ENCODE measurements at places on chromosomes 1 and 21. TPM values are rescaled to one million over a fixed set of nuclear protein-coding genes. Genes with fewer than 3 reads are reported as not detected.

The ESRRG gene
- total RNA-seq: 58.5 TPM

The WDR64 gene
- total RNA-seq: not detected

The ABL2 gene
- 9.0 TPM for total RNA-seq

The TRPM2 gene
- total RNA-seq: 1.8 TPM

The RCSD1 gene
- total RNA-seq: 42.7 TPM

The CASZ1 gene
- 56.3 TPM for total RNA-seq

The BEND5 gene
- total RNA-seq: 4.2 TPM

The BCL2L15 gene
- not detected for total RNA-seq

The LCE1E gene
- not detected for total RNA-seq

The RAB7B gene
- 1.4 TPM for total RNA-seq

The SAMD13 gene
- 2.0 TPM for total RNA-seq

The DNAH14 gene
- 3.0 TPM for total RNA-seq

DNA sequence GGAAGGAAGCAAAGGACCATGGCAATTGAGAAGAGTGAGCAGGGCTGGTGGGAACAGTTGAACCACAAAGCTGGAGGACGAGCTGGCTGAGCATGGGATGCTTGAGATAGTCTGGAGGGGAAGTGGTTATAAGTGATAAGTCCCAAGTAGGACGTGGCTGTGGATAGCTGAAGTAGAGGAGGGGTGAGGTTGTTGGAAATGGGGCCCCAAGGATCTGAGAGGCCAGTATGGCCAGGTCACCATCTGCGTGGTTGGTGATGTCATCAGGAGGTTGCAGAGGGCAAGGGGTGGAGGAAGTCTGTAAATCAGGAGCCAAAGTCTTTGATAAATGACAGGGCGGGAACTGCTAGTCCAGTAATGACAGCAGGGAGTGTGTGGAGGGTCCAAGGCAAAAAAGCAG, 11.0 kb upstream of the REN start:
- no peak overlapping the region for H3K4me3 ChIP-seq
- H3K36me3 ChIP-seq: no peaks in the 10 kb centered on the region
- peaks cover 59% of the 10 kb centered on the region for H3K27me3 ChIP-seq
- no peak overlapping the region for H3K27ac ChIP-seq
- no peak for DNase-seq

GRCh38 chr21:35868005-35868868, 192.1 kb downstream of the SETD4 start:
- no peak for DNase-seq
- H3K4me3 ChIP-seq: no peak overlapping the region
- H3K27ac ChIP-seq: no peak overlapping the region
- no peaks in the 10 kb centered on the region for H3K4me1 ChIP-seq
- H3K27me3 ChIP-seq: peaks cover 32% of the 10 kb centered on the region

DNA sequence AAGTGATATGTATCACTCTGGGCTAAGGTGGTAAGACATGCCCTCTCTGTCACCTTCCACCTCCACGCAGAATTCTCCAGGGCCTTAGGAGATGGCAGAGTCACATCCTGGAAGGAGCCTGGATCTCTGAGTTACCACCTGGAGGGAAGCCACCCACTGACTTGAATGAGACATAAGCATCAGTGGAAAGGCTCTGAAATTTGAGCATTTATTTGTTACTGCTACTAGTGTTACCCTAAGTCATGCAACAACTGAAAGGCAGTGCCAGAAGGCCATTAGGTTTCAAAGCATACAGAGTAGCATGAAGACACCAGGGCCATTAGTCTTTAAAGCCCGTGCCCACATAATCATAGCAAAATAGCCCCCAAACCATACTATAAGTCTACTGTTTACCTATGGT, 230.3 kb upstream of the IRF2BP2 start:
- H3K4me1 ChIP-seq: peaks cover 40% of the 10 kb centered on the region
- no peak for DNase-seq

DNA sequence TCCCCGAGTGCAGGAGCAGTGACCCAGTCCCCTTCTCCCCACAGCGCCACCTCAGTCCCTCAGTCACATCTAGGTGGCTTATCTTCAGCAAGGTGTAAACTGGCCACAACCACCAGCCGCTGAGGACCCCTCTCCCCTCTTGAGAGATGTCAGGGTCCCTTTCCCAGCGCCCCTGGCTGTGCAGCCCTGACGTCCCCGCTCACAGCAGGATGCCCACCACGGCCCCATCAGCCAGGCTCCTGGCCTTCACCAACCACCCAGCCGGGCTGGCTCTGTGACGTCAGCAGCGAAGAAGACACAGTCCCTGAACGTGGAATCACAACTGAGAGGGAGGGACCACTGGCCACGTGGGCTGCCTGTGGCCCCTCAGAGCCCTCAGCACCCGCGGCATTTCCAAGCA, 249.4 kb downstream of the NPHP4 start:
- no peaks in the 10 kb centered on the region for H3K4me1 ChIP-seq
- H3K27ac ChIP-seq: no peak overlapping the region
- no peak overlapping the region for H3K4me3 ChIP-seq
- H3K27me3 ChIP-seq: peaks cover 87% of the 10 kb centered on the region
- DNase-seq: no peak

- no peaks in the 10 kb centered on the region for H3K4me1 ChIP-seq
- no peak overlapping the region for H3K27ac ChIP-seq
- H3K4me3 ChIP-seq: no peak overlapping the region
- DNase-seq: no peak
- no peaks in the 10 kb centered on the region for H3K27me3 ChIP-seq
- peaks cover 34% of the 10 kb centered on the region for H3K36me3 ChIP-seq
These were observed 43.3 kb downstream of the GPR137B start for GRCh38 chr1:236185687-236186086.

DNA sequence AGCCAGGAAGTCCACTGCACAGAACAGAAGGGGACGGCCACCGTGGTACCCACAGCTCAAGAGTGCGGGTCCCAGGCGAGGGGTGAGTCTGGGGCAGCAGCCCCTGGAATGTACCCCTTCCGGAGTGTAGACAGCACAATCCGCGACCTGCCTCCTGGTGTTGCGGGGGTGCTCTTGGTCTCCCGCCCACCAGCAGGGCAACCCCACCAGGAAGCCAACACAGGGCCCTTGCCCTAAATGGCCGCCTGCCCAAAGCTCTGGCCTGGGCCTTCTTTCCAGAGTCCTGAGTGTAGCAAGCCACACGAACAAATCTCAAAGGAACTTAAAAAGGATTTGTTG, 1.1 kb upstream of the SLC19A1 start:
- H3K4me3 ChIP-seq: no peak overlapping the region
- peak; percentile 15 for DNase-seq
- no peaks in the 10 kb centered on the region for H3K36me3 ChIP-seq
- H3K27me3 ChIP-seq: no peaks in the 10 kb centered on the region
- H3K4me1 ChIP-seq: peaks cover 16% of the 10 kb centered on the region

GRCh38 chr1:2448098-2448445, 28.0 kb upstream of the PLCH2 start:
- no peaks in the 10 kb centered on the region for H3K36me3 ChIP-seq
- H3K4me1 ChIP-seq: no peaks in the 10 kb centered on the region
- H3K27ac ChIP-seq: no peak overlapping the region
- H3K4me3 ChIP-seq: no peak overlapping the region
- peaks cover 96% of the 10 kb centered on the region for H3K27me3 ChIP-seq

DNA sequence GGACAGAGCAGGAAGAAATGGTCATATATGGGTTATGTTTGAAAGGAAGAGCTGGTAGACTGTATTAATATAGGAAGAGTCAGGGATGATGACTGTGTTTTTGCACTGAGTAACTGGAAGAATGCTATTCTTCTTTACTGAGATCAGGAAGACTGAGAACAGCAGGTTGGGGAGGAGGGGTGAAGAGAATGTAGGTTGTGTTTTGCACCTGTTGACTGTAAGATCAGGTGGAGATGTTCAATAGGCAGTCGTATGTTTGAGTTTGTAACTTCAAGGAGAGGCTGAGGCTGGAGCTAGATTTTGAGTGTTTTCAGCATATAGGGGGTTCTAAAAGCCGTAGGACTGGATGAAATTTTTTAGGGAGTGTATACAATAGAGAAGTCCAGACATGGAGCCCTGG, 97.2 kb downstream of the CAMTA1 start:
- H3K27me3 ChIP-seq: no peaks in the 10 kb centered on the region
- no peaks in the 10 kb centered on the region for H3K36me3 ChIP-seq
- H3K27ac ChIP-seq: no peak overlapping the region
- DNase-seq: no peak
- no peak overlapping the region for H3K4me3 ChIP-seq

DNA sequence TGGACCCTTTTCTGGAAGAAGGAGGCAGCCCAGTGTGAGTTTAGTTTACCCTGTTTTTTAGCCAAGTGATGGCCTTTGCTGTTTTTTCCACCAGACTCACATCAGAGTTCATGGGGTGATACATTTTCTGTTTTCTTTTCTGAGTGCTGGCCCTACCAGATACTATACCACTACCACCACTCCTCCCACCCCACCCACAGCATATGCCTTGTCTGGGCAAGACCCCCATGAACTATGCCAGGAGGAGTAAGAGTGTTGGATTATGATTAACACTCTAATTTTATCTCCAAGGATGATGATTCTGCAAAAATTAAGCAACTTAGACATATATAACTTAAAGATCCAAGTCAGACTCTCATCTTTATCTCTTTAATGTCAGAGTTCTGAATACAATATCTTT, 26.1 kb downstream of the FABP3 start:
- H3K4me1 ChIP-seq: no peaks in the 10 kb centered on the region
- no peaks in the 10 kb centered on the region for H3K27me3 ChIP-seq
- peaks cover 63% of the 10 kb centered on the region for H3K36me3 ChIP-seq
- H3K27ac ChIP-seq: no peak overlapping the region
- no peak for DNase-seq

DNA sequence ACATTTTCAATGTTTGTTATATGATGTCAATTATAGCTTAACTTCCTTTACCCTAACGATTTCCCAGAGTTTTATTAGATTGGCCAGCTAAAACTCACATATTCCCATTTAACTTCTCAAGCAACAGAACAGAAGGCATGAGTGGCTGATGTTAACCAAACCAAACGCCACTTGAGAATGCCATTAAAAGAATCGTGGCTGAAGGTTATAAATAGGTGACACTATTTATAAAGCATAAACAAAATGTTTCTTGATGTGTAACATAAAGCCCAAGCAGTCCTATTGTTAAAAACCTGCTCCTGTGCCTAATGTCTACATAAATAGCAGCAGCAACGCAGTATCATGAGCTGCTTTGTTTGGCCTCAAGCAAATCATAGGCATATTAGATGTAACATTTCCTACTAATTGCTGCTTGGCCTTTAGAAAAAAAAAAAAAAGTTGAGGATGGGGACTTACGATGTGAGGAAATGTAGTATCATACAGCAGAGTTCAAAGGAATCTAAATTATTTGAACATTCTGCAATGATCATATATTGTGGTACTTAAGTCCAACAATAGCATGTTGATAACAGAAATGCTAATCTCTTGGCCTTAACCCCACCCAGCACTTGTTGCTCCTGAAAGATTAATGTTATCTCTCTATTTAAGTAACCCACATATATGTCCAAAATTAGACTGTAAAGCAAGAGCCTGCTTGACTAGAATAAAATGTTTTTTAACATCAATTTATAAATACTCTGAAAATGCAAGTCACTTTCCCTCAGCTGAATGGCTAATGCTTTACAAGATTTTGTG, 106.0 kb downstream of the ESRRG start:
- no peaks in the 10 kb centered on the region for H3K36me3 ChIP-seq
- peaks cover 25% of the 10 kb centered on the region for H3K4me1 ChIP-seq
- H3K4me3 ChIP-seq: no peak overlapping the region
- no peaks in the 10 kb centered on the region for H3K27me3 ChIP-seq
- H3K27ac ChIP-seq: peak overlapping the region; percentile 80

GRCh38 chr21:34734696-34735095, 65.9 kb downstream of the CLIC6 start:
- no peak for DNase-seq
- peaks cover 61% of the 10 kb centered on the region for H3K27me3 ChIP-seq
- H3K4me1 ChIP-seq: no peaks in the 10 kb centered on the region
- no peak overlapping the region for H3K27ac ChIP-seq
- H3K36me3 ChIP-seq: no peaks in the 10 kb centered on the region

- H3K27me3 ChIP-seq: no peaks in the 10 kb centered on the region
- no peak overlapping the region for H3K27ac ChIP-seq
- no peak for DNase-seq
- no peaks in the 10 kb centered on the region for H3K36me3 ChIP-seq
- H3K4me3 ChIP-seq: no peak overlapping the region
These were observed 12.0 kb downstream of the NCAM2 start for GRCh38 chr21:21010228-21010627.

GRCh38 chr1:222918801-222919477, 104.1 kb downstream of the DISP1 start:
- DNase-seq: no peak
- H3K27ac ChIP-seq: no peak overlapping the region
- peaks cover 6% of the 10 kb centered on the region for H3K36me3 ChIP-seq
- no peaks in the 10 kb centered on the region for H3K27me3 ChIP-seq
- peaks cover 23% of the 10 kb centered on the region for H3K4me1 ChIP-seq
- H3K4me3 ChIP-seq: no peak overlapping the region

DNA sequence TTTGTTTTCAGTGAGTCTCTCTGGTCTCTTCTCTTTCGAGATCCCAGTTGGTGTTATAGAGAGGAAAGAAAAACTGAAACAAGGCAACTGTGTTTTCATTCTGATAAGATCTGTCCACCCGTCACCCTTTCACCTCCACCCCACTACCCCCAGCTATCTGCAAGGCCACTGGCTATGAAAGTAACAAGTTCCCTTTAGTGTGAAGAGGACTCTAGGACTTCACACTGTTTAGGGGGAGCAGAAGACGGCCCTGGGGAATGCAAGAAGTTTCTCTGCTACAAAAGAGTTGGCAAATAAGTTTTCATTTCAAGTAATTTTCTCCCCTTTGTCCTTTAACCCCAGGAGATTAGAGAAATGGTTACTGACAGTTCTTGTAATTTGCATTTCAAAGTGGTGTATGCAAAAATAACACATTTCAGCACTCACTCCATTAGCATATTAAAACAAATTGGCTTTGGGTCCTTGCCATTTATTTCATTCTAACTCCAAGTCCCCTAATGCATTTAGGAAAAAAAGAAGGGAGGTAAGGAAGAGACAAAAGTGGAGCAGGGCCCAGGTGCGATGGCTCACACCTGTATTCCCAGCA, 79.6 kb upstream of the PPM1J start:
- no peak overlapping the region for H3K4me3 ChIP-seq
- H3K27me3 ChIP-seq: peaks cover 10% of the 10 kb centered on the region
- H3K36me3 ChIP-seq: no peaks in the 10 kb centered on the region
- DNase-seq: no peak
- no peak overlapping the region for H3K27ac ChIP-seq
- no peaks in the 10 kb centered on the region for H3K4me1 ChIP-seq

- no peaks in the 10 kb centered on the region for H3K4me1 ChIP-seq
- H3K4me3 ChIP-seq: no peak overlapping the region
- DNase-seq: no peak
- no peak overlapping the region for H3K27ac ChIP-seq
- H3K27me3 ChIP-seq: no peaks in the 10 kb centered on the region
- no peaks in the 10 kb centered on the region for H3K36me3 ChIP-seq
These were observed 382.5 kb downstream of the NEGR1 start for GRCh38 chr1:71899881-71900280.

GRCh38 chr1:193926956-193927355, 740.5 kb upstream of the B3GALT2 start:
- H3K4me1 ChIP-seq: no peaks in the 10 kb centered on the region
- no peaks in the 10 kb centered on the region for H3K27me3 ChIP-seq

DNA sequence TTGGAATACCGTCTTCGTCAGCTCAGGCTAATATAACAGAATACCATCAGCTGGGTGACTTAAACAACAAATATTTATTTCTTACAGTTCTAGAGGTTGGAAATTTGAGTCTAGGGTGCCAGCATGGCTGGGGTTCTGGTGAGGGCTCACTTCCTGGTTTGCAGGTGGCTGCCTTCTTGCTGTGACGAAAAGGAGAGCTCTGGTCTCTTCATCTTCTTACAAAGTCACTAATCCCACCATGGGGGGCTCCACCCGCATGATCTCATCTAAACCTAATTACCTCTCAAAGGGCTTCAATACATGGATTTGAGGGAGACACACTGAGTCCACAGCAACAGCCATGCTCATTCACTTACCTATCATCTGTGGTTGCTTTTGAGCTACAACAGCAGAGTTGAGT, 78.3 kb downstream of the PSMG1 start:
- H3K27me3 ChIP-seq: no peaks in the 10 kb centered on the region
- no peak for DNase-seq
- H3K36me3 ChIP-seq: no peaks in the 10 kb centered on the region
- no peak overlapping the region for H3K4me3 ChIP-seq
